ENCODE measurements at places on chromosomes 7 and 10.

DNA sequence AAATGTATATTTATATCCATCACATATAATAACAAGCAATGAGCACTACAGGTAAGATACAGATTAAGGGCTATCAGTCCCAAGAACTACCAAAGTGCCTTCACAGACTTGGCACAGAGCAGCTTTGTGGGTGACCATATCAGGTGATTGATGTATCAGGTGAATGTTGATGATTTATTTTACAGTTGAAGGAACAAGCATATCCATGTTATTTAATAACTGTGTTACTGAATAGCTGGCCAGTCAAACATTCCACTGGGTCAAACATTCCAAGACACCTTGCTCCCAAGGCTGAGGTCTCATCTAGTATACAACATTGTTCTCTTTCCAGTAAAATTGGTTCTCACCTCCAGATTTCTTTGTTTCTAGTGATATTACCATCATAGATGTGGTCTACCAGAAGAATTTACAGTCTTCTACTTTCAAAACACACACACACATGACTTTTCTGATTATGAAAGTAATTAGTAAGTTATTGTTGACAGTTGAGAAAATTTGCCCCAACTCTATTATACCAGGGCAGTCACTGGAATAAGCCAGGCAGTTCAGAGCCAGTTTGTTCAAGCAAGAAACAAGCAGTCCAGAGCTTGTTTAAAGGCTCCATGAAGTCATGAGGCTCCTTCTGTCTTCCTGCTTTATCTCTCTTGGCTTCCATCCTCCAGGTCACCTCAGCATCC, 68.2 kb downstream of the ELAPOR2 start:
- no peak overlapping the region for H3K27ac ChIP-seq
- no peak overlapping the region for H3K4me3 ChIP-seq
- H3K4me1 ChIP-seq, result peaks cover 5% of the 10 kb centered on the region
- H3K27me3 ChIP-seq, result no peaks in the 10 kb centered on the region

DNA sequence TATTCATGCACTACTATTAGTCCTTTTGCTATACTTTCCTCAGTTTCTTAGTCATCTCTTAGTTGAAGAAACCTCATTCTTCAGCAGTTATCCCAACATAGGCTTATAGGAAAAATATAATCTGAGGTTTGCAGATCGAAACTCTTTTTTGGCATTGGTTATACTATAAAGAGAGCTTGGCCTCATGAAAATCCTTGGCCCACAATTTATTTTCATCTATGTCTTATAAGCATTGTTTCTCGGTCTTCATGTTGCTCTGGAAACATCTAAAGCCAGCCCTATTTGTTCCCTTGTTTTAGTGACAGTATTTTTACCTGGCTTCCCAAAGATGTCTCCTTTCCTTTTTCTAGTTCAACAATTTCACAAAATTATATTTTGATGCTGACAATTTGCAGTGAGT, 345.1 kb upstream of the PRKCQ start:
- H3K27ac ChIP-seq, result no peak overlapping the region
- H3K27me3 ChIP-seq, result no peaks in the 10 kb centered on the region
- no peaks in the 10 kb centered on the region for H3K36me3 ChIP-seq
- DNase-seq, result no peak
- no peak overlapping the region for H3K4me3 ChIP-seq

- no peaks in the 10 kb centered on the region for H3K27me3 ChIP-seq
- no peak within 1 kb of the TSS for H3K27ac ChIP-seq
- H3K4me3 ChIP-seq, result no peak within 1 kb of the TSS
- H3K36me3 ChIP-seq, result no peaks in the 10 kb centered on the region
These were observed at the start of gene OLAH for GRCh38 chr10:15043674-15044073. OLAH (plus strand) TSS chr10:15043943; CDS start chr10:15047289, 3,346 bp downstream.

GRCh38 chr7:46291050-46291438, 370.0 kb upstream of the IGFBP3 start:
- H3K4me1 ChIP-seq, result peaks cover 8% of the 10 kb centered on the region
- H3K4me3 ChIP-seq, result no peak overlapping the region
- no peak for DNase-seq
- no peaks in the 10 kb centered on the region for H3K36me3 ChIP-seq
- H3K27ac ChIP-seq, result no peak overlapping the region

DNA sequence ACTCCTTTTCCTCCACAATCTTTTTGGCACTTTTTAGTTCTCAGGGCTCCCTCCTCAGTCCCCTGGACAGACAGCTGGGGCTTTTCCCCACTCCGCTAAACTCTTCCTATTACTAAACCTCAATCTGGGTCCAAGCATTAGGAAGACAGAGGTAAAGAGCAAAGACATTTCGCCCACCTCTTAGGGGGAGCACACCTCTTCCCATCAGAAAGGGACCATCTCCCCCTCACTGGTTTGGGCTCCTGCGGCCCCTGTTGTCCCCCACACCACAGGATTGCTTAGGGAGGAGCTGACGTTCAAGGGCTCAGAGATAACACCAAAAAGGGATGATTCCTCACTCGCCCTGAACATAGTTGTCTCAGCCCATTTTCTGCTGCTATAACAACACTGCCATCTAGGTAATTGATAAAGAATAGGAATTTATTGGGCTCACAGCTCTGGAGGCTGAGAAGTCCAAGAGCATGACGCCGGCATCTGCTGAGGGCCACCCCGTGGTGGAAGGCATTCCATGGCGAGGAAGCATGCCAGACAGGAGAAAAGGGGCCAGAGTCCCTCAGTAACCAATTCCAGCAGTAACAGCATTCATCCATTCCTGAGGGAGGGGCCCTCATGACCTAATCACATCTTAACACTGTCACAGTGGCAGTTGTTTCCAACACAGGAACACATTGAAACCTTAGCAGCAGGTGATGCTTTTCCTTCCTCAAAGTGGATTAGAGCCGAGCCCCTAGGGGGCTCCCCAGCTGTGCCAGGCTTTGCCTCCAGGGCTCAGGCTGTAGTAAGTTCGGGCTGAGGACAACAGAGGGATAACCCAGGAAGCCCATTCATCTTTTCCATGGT, 209.6 kb downstream of the EBF3 start:
- peaks cover 12% of the 10 kb centered on the region for H3K4me1 ChIP-seq
- DNase-seq, result no peak
- H3K27me3 ChIP-seq, result no peaks in the 10 kb centered on the region
- H3K36me3 ChIP-seq, result peaks cover 6% of the 10 kb centered on the region

GRCh38 chr10:126430512-126430911, 42.2 kb upstream of the ADAM12 start:
- H3K27me3 ChIP-seq, result no peaks in the 10 kb centered on the region
- DNase-seq, result no peak
- no peaks in the 10 kb centered on the region for H3K36me3 ChIP-seq
- H3K27ac ChIP-seq, result no peak overlapping the region

DNA sequence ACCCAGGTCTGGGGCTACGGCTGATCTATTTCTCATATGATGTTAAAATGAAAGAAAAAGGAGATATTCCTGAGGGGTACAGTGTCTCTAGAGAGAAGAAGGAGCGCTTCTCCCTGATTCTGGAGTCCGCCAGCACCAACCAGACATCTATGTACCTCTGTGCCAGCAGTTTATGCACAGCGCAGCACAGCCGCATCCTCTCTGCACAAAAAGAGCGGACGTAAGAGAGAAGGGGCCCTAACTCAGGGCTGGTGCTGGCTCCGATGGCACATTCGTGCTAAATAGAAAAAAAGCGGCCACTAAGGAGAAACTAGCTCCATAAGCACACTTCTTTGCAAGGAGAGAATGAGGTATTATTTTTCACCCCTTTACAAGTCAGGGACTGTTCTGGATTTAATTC, 28.3 kb upstream of the PRSS1 start:
- no peaks in the 10 kb centered on the region for H3K36me3 ChIP-seq
- no peak for DNase-seq
- H3K4me3 ChIP-seq, result no peak overlapping the region
- H3K27me3 ChIP-seq, result no peaks in the 10 kb centered on the region
- H3K27ac ChIP-seq, result no peak overlapping the region

GRCh38 chr10:62665771-62666170, 138.7 kb upstream of the ADO start:
- H3K36me3 ChIP-seq, result no peaks in the 10 kb centered on the region
- H3K27me3 ChIP-seq, result no peaks in the 10 kb centered on the region
- no peak for DNase-seq
- no peak overlapping the region for H3K27ac ChIP-seq
- H3K4me1 ChIP-seq, result no peaks in the 10 kb centered on the region

- no peaks in the 10 kb centered on the region for H3K4me1 ChIP-seq
- no peak overlapping the region for H3K27ac ChIP-seq
- no peaks in the 10 kb centered on the region for H3K27me3 ChIP-seq
- DNase-seq, result no peak
These were observed 509.7 kb downstream of the TCERG1L start for GRCh38 chr10:130801784-130802183.

- H3K36me3 ChIP-seq, result no peaks in the 10 kb centered on the region
- peak overlapping the region; percentile 11 for H3K27ac ChIP-seq
- no peaks in the 10 kb centered on the region for H3K27me3 ChIP-seq
- H3K4me1 ChIP-seq, result peaks cover 9% of the 10 kb centered on the region
- DNase-seq, result no peak
These were observed 18.2 kb downstream of the MACROH2A2 start for GRCh38 chr10:70070834-70071233.

GRCh38 chr10:125489731-125490130, 193.2 kb downstream of the TEX36 start:
- H3K27me3 ChIP-seq, result no peaks in the 10 kb centered on the region
- H3K36me3 ChIP-seq, result no peaks in the 10 kb centered on the region
- H3K27ac ChIP-seq, result no peak overlapping the region
- H3K4me1 ChIP-seq, result no peaks in the 10 kb centered on the region

- peaks cover 22% of the 10 kb centered on the region for H3K4me1 ChIP-seq
- no peak overlapping the region for H3K4me3 ChIP-seq
- no peak for DNase-seq
- H3K27me3 ChIP-seq, result no peaks in the 10 kb centered on the region
- no peak overlapping the region for H3K27ac ChIP-seq
- H3K36me3 ChIP-seq, result no peaks in the 10 kb centered on the region
These were observed 71.3 kb upstream of the PODXL start for GRCh38 chr7:131627735-131628190.

DNA sequence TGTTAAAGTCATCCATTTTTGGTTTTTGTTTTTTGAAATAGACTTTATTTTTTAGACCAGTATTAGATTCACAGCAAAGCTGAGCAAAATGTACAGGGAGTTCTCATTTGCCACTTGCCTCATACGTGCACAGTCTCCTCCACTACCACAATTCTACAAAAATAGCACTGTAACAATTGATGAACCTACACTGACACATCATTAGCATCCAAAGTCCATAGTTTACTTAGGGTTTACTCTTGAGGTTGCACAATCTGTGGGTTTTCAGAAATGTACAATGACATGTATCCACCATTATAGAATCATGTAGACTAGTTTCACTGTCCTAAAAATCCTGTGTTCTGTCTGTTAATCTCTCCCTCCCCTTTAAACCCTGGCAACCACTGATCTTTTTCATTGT, 125.8 kb upstream of the PDSS1 start:
- H3K4me3 ChIP-seq, result no peak overlapping the region
- H3K4me1 ChIP-seq, result no peaks in the 10 kb centered on the region
- DNase-seq, result no peak
- no peak overlapping the region for H3K27ac ChIP-seq
- H3K27me3 ChIP-seq, result peaks cover 31% of the 10 kb centered on the region
- no peaks in the 10 kb centered on the region for H3K36me3 ChIP-seq

DNA sequence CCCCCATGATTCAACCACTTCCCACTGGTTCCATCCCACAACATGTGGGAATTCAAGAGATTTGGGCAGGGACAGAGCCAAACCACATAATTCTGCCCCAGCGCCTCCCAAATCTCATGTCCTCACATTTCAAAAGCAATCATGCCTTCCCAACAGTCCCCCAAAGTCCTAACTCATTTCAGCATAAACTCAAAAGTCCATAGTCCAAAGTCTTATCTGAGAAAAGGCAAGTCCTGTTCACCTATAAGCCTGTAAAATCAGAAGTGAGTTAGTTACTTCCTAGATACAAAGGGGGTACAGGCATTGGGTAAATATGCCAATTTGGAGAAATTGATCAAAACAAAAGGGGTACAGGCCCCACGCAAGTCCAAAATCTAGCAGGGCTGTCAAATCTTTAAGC, 272.9 kb downstream of the MAGI2 start:
- H3K27me3 ChIP-seq, result no peaks in the 10 kb centered on the region
- H3K36me3 ChIP-seq, result no peaks in the 10 kb centered on the region
- H3K4me1 ChIP-seq, result no peaks in the 10 kb centered on the region
- H3K27ac ChIP-seq, result no peak overlapping the region
- no peak overlapping the region for H3K4me3 ChIP-seq

DNA sequence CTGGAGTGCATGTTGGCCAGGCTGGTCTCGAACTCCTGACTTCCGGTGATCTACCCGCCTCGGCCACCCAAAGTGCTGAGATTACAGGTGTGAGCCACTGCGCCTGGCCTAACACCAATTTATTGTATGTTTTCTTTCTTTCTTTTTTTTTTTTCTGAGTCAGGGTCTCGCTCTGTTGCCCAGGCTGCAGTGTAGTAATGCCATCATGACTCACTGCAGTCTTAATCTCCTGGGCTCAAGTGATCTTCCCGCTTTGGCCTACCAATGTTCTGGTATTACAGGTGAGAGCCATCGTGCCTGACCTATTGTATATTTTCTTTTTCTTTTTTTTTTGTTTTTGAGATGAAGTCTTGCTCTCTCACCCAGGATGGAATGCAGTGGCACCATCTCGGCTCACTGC, 33.8 kb upstream of the UBE2H start:
- H3K27ac ChIP-seq, result no peak overlapping the region
- no peaks in the 10 kb centered on the region for H3K36me3 ChIP-seq

- H3K27ac ChIP-seq, result no peak overlapping the region
- peaks cover 13% of the 10 kb centered on the region for H3K4me1 ChIP-seq
- H3K36me3 ChIP-seq, result no peaks in the 10 kb centered on the region
- DNase-seq, result no peak
- H3K4me3 ChIP-seq, result no peak overlapping the region
These were observed 7.4 kb downstream of the CCNY start for GRCh38 chr10:35343739-35344138.

DNA sequence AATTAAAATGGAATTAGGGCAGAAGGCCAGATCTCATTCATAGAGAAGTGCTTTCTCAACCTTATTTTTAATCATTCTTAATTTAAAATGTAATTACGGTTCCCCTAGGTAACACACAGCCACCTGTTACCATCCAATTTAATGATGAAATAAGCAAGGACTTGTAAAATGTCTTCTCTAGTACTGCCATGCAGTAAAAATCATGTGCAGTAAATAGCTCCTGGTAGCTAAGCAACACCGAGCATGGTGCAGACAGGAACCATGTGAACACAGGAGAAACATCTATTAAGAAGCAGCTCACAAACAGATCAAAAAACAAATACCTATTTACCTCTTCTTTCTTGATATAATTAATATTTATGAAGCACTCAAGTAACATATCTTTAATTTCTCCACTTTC, 15.1 kb downstream of the NCAPG2 start:
- H3K4me1 ChIP-seq, result no peaks in the 10 kb centered on the region
- no peak overlapping the region for H3K27ac ChIP-seq
- DNase-seq, result no peak

Data from neural progenitor cell (in vitro differentiated cells).